T-helper 17 cell (primary cell): ENCODE measurements at places on chromosomes 2 and 18.

DNA sequence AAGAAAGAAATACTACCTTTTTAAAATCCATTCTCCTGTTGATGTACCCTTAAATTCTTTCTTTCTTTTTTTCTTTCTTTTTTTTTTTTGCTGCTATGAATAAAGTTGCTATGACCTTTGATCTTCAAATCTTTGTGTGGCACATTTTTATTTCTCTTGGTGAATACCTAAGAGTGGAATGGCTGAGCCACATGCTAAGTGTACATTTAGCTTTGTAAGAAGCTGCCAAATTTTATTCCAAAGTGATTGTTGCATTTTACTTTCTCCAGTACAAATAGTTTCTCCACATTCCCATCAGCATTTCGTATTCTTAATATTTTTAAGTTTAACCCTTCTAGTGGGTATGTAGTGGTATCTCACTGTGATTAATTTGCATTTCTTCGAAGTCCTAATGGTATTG, 88.8 kb upstream of the RAB27B start:
- no peak for DNase-seq

DNA sequence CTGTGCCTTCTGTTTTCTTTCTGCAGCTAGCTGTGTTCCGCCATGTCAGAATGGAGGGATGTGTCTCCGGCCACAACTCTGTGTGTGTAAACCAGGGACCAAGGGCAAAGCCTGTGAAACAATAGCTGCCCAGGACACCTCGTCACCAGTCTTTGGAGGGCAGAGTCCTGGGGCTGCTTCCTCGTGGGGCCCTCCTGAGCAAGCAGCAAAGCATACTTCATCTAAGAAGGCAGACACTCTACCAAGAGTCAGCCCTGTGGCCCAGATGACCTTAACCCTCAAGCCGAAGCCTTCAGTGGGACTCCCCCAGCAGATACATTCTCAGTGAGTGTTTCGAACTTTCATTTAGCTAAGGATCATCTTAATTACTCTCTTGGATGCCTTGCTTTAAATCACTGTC, 74.1 kb downstream of the LTBP1 start:
- no peak for DNase-seq

DNA sequence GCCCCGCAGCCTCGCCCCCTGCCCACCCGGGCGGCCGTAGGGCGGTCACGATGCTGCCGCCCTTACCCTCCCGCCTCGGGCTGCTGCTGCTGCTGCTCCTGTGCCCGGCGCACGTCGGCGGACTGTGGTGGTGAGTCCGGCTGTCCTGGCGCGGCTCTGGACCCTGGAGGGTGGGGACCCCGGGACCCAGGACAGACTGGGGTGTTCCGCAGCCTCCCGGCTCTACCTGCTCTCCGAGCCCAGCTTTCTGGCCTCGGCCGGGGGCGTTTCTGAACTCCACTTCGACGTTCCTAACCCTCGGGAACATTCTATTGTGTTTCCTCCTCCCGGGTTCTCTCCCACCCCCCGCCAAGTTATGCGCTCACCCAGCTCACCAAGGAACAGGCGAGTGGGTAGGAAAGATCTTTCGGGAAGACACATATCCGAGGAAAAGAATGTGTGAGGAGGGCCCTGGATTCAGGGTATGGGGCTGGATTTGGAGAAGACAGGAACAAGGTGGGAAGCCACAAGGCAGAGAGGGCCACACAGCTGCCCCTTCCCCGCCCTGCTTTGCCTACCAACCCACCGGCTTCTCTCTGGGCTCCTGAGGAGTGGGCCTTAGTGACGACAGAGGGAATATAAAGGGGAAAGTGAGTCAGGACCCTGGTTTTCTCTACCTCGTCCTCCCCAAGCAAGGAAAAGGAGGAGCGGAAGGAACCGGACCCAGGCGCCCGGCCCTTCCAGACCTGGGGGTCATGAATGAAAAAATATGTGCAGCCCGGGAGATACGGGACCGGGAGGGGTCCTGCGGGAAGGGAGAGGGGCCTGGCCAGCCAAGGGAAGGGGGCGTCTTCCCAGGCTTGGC, 605 bp downstream of the WNT6 start:
- no peak for DNase-seq

DNA sequence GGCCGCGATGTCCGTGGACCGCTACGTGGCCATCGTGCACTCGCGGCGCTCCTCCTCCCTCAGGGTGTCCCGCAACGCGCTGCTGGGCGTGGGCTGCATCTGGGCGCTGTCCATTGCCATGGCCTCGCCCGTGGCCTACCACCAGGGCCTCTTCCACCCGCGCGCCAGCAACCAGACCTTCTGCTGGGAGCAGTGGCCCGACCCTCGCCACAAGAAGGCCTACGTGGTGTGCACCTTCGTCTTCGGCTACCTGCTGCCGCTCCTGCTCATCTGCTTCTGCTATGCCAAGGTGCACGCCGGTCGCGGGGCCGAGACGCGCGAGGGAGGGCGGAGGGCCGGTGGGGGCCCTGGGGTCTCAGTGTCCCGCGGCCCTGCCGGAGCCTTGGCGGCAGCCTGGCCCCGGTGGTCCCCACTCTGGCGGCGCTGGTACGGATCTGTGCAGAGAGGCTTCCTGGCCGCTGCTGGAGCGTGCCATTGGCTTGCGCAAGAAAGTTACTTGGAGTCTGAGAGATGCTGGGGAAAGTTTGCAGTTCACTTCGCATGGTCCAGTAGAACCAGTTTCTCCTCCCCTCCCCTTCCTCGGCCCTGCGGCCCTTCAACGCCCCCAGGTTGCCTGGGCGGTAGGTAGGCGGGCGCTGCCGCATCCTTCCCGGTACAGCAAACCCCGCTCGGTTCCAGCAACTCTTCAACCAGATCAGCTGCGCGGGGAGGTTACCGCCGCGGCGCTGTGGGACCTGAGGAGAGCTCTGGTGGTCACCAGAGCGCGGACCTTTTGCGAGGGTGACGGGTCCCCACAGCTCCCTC, 1.5 kb downstream of the GALR1 start:
- DNase-seq, result no peak

- DNase-seq, result no peak
These were observed 226.9 kb upstream of the TNP1 start for GRCh38 chr2:217086718-217087117.

DNA sequence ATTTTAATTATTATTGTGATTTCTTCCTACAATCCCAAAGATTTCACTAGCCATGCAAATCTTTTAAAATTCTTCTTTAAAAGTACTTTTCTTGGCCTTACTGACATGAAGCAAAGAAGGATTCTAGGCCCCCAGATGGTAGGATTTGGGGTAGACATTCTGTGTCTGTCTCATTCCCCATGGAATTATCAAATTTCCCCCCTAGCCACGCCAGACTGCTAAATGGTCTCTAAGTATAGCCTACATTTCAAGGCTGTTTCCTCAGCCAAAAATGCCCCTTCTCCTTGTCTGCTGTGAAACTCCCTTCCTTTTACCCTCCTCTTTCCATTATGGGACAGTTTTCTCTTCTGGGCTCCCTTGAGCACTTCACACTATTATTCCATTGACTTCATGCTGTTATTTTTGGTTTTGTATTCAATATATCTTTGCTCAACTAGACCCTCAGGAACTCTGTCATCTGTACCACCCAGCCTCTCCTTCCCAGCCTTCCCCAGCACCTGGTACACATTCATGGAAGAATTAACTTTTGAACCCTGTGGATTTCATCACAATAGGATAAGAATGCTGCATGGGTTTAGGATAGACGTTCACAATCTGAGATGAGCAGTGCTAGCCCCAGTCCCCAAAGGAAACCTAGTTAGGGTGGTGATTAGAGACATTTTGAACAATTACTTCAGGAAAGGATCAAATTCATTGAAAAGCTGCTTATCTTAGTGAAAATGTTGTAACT, 21.5 kb upstream of the CYP1B1 start:
- DNase-seq, result no peak

GRCh38 chr2:100722125-100722524, 97.8 kb upstream of the NPAS2 start:
- no peak for DNase-seq

GRCh38 chr2:10169581-10169980, 47.0 kb downstream of the RRM2 start:
- no peak for DNase-seq

GRCh38 chr2:197919487-197919886, 115.1 kb downstream of the PLCL1 start:
- DNase-seq, result no peak

- no peak for DNase-seq
These were observed 474.9 kb downstream of the NRXN1 start for GRCh38 chr2:50556934-50557575.

DNA sequence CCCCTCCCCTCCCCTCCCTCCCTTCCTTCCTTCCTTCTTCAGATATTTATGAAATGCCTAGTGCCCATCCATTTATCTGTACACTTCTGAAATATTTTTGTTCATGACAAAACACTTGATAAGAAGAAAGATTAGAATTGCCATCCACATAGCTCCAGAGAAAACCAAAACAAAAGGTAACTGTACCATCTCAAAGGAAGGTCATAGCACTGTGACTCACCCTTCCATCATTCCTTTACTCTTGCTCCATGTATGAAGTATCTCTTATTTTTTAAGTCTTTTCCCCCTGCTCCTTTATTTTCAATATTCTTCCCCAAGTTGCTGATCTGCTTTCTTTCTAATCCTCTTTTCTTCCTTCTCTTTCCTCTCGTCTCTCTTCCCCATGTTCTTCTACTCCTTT, 9.9 kb downstream of the CNTNAP5 start:
- no peak for DNase-seq

DNA sequence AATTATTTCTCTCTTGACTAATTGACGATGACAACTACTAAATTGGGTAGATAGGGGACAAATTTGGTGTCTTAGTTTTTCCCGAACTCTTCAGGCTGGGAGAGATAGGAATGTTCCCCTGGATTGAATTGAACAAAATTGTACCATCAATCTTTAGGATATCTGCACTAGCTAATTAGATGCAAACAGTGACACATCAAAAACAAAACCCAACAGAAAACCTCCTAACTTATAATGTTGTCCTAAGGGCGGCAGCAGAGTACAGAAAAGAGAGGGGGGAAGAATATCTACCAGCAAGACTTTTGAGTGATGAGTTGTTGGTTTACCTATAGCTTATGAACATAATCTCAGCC, 342.9 kb downstream of the INSIG2 start:
- DNase-seq, result no peak

DNA sequence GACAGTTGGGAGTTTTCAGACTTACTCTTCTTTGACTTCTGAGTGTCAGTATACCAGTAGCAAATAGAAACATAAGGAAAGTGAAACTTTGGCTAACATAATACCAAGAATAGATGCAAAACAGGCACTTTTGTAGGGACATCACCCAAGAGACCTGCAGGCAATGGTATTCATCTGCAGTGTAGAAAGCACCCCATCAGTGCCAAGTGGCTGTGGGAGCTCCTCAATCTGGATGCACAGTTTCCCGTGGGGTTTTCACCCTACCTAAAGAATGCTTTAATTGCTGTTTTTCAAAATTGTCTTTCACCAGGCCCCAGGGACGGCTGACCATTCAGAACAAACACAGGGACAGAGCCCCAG, 96.6 kb upstream of the GPR45 start:
- DNase-seq, result no peak

GRCh38 chr2:71555798-71556454, 102.6 kb downstream of the DYSF start:
- DNase-seq, result no peak

DNA sequence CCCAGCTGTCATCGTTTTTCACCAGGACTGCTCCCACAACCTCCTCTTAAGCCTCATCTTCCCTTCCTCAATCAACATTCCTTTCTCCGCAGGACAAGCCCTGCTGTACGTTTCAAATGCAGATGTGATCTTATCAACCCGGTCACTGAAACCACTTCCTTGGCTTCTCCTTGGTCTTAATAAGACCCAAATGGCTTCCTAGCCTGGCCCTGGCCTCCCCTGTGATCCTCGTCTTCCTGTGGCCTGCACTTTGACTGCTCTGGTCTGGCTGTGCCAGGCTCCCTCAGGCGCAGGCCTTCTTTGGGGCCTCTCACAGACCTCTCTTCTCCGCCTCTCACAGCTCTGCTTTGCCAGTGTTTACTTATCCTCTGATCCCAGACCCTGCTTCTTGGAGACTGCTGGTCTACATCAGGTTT, 4.7 kb upstream of the ADNP2 start:
- no peak for DNase-seq

GRCh38 chr2:169105476-169105875, 36.1 kb downstream of the DHRS9 start:
- DNase-seq, result no peak

DNA sequence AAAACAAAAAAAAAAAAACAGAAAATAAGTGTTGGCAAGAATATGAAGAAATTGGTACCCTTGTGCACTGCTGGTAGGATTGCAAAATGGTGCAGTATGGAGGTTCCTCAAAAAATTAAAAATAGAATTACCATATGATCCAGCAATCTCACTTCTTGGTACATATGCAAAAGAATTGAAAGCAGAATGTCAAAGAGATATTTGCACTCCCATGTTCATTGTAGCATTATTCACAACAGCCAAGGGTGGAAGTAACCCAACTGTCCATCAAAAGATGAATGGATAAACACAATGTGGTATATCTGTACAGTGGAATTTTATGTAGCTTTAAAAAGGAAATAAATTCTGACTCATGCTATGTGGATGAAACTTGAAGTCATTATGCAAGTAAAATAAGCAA, 72.8 kb upstream of the POU3F3 start:
- no peak for DNase-seq

DNA sequence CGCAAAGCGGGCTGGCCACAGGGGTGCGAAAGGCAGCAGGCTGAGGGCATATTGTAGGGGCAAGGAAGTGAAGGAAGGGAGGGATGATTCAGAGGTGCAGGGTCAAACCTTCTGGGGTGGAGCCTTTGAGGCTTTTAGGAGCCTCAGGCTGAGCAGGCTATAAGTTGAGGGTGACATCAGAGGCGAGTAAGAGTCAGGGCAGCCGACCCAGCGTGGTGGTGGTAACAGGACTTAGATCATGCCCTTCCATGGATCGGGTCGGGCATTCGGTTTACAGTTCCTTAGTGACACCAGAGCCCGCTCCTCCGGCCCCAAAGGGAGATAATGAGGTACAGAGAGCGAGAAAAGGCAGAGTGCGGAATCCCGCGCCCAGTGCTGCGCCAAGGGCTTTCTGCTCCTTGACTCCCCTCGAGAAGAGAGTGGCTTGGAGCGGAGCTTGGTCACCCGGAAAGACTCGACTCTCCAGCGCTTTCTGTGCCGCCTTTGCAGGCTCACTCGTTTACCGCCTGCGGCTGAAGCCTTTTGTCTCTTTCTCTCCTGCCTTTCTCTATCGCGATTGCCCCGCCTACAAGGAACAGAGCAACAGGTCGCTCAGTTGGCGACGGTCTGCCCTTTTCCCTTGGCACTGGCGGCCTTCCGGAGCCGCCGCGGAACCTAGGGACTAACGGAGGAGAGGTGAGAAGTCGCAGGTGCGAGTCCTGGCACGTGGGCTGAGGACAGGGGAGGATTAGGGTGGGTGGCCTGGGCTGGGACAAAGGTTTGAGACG, 720 bp downstream of the LBX2 start:
- no peak for DNase-seq

GRCh38 chr2:184413671-184414229, 184.6 kb upstream of the ZNF804A start:
- no peak for DNase-seq

- DNase-seq, result peak; percentile 92
These were observed at the start of gene CLASP1 for GRCh38 chr2:121649149-121649595. TSS of gene CLASP1 (minus strand) at chr2:121649462. CDS start at chr2:121605895, 43,567 bp downstream.

- DNase-seq, result no peak
These were observed 104.1 kb downstream of the PAX3 start for GRCh38 chr2:222194669-222195068.

GRCh38 chr2:153133716-153134115, 344.8 kb downstream of the RPRM start:
- DNase-seq, result no peak
